ENCODE measurements at places on chromosomes 3 and 15.
A peak's percentile ranks its signal among the peaks of the same experiment; 100 is the strongest.

DNA sequence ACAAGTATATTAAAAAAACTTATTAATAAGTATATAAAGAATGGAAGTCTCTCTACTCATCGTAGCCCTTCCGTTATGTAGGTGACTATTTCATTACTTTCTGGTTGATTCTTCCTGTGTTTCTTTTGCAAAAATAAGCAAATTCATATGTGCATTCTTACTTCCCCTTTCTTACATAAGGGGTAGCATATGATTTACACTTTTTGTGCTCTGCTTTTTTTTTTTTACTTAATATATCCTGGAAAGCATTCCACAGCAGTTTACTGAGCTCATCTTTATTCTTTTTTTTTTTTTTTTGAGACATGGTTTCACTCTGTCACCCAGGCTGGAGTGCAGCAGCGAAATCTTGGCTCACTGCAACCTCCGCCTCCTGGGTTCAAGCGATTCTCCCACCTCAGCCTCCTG is 12.9 kb downstream of the SCAMP5 start:
- H3K27ac ChIP-seq = peak overlapping the region; percentile 94
- H3K4me1 ChIP-seq = peaks cover 46% of the 10 kb centered on the region
- DNase-seq = peak; percentile 48
- H3K4me3 ChIP-seq = peak overlapping the region; percentile 85

DNA sequence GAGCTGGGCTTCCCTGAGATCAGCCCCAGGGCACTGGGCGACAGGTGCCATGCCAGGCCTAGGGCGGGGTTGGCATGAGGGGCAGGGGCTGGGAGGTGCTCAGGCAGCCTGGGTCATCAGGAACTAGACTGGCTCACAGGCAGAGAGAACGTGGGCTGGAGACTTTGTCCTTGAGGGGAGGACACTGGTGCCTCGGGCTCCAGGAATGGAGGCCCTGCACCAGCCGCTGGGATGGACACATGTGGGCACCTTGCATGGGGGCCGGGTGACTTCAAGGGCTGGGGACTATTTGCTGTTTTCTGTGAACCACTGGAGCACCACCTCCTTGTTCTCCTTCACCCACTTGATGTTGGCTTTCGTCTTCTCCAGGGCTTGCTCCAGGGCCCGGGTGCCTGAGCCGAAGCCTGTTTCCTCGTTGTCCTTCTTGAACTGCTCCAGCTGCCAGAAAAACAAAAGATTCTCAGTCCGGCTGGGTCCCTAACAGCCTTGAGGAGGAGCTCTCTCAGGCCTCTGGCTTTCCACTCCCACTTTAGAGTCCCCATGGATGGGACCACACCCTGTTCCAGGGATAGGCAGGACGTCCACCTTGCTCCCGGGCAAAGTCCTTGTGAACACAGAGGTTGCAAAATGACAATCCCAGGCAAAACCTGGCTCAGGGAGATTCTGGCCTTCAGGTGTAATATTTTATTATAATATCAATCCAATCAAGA is 9.1 kb downstream of the MESP2 start:
- no peak overlapping the region for H3K27ac ChIP-seq
- peaks cover 9% of the 10 kb centered on the region for H3K27me3 ChIP-seq
- H3K4me3 ChIP-seq = no peak overlapping the region
- peaks cover 5% of the 10 kb centered on the region for H3K4me1 ChIP-seq
- no peaks in the 10 kb centered on the region for H3K36me3 ChIP-seq

- no peak overlapping the region for H3K4me3 ChIP-seq
- H3K27me3 ChIP-seq = peaks cover under 1% of the 10 kb centered on the region
- H3K36me3 ChIP-seq = no peaks in the 10 kb centered on the region
- H3K4me1 ChIP-seq = peaks cover 45% of the 10 kb centered on the region
- H3K27ac ChIP-seq = peak overlapping the region; percentile 12
Observed at GRCh38 chr3:12886736-12887135, 45.4 kb upstream of the RPL32 start.

DNA sequence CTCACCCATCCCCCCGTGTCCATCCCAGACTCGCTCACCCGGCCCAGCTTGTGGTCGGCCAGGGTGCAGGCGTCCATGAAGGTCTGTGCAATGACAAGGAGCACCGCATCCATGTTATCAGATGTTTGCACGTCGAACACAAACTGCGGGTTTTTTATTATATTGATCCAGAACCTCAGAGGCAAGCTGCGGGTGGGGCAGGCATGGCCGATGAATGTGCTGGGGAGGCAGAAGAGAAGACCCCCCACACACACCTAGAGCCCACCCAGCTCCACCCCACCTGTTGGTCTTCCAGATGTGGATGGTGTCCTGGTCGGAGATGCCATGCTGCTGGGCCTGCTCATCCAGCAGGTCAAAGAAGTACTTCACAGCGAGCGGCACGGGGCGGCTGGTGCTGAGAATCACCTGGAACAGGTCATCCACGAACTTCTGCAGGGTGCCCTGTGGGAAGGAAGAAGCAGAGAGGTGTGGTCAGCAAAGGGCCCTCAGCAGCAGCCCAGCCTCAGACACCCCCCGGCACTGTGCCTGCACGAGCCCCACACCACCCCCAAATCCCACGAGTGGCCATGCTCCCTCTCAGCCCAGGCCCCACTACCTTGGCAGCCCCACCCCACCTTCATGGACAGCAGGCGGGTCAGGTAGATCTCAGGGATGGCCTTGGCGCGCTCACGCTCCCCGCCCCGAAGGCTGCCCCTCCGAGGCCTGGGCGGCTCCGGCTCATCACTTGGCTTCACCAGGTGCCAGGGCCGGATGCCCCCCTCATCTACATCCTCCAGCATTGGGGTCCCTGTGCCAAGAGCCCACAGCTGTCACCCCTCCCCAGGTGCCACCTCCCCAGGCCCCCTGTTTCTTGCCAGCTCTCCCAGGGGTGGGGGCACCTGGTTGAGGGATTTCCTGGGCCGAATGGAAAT is 20.3 kb downstream of the PLXNB1 start:
- H3K27ac ChIP-seq = no peak overlapping the region
- H3K4me3 ChIP-seq = no peak overlapping the region
- no peaks in the 10 kb centered on the region for H3K27me3 ChIP-seq
- H3K4me1 ChIP-seq = no peaks in the 10 kb centered on the region
- no peak for DNase-seq

DNA sequence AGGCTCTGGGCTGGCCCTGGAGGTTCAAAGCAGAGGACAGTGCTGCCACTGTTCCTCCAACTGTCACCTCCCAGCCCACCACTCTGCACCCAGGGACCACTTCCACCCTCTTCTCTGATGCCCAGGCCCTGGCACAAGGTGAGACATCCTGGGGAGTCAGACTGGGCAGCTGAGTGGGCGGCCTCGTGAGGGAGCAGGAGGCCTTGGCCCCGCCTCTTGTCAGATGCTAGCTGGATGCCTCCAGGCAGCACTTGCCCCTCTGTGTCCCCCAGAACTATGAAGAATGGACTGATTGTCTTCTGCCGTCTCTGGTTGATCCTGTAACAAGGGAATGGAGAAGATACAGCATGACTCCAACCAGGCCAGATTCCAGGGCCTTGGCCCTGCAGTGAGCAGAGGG is 191.0 kb upstream of the LINGO1 start:
- no peaks in the 10 kb centered on the region for H3K36me3 ChIP-seq
- no peak overlapping the region for H3K27ac ChIP-seq
- H3K4me3 ChIP-seq = no peak overlapping the region
- DNase-seq = no peak
- H3K4me1 ChIP-seq = peaks cover 8% of the 10 kb centered on the region
